ENCODE measurements at places on chromosomes 1 and 21.

- no peak for DNase-seq
Observed at GRCh38 chr1:106360252-106360651, 696.2 kb upstream of the PRMT6 start.

DNA sequence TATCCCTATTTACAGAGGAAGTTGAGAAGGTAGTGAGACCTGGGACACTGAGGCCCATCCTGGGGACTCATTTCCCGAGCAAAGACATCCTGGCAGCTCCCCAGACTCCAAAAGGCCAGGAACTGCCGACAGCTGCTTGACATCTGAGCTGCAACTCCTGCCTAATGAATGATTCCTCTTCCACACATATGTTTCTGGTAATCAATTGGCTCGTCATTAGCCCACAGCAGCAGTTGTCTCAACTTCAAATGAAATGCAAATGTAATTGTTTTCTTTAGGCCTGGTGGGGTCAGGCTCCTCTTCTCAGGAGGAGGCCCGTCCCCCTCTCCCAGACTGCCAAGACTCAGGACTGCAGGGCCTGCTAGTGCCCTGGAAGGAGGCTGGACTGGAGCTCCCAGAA lies 61.8 kb upstream of the DISP3 start:
- no peak for DNase-seq

DNA sequence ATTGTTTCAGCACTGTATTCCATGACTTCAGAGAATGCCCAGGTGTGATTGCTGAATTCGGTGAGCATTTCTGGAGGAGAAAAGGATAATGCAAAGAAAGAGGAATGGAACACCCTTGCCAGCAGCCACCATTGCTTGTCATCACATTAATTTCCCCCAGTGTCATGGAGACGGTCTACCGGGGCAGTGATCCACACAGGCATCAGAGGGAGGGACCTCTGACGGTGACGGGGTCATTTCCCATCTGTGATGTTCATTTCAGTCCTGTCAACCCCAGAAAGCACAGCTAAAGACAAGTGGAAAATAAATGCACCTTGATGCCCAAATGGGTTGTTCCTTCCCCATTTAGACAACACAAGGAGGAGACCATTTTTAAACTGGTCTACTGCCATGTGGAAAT lies 376.4 kb downstream of the PCP4 start:
- no peak for DNase-seq

GRCh38 chr21:27953340-27954045 lies 986.6 kb upstream of the ADAMTS5 start:
- no peak for DNase-seq
